ENCODE measurements at places on chromosomes 5 and 9.

DNA sequence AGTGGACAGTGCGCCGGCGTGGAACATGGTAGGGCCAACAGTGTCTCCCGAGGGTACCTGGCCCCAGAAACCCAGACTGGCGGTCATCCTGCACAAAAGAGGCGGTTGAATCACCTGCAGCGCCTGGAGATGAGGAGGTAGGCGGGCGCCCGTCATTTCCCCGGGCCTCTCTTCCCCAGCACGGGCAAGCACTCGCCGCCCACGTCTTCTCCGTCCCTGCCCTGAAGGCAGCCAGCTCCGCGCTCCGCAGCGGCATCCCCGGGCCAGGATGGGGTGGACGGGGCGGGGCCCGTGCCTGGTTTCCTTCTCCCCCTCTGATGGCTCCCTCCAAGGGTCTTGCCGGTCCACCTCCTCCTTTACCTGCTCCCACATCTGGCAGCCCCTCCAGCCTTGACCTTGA, 27.1 kb upstream of the N4BP3 start:
- no peak for DNase-seq

DNA sequence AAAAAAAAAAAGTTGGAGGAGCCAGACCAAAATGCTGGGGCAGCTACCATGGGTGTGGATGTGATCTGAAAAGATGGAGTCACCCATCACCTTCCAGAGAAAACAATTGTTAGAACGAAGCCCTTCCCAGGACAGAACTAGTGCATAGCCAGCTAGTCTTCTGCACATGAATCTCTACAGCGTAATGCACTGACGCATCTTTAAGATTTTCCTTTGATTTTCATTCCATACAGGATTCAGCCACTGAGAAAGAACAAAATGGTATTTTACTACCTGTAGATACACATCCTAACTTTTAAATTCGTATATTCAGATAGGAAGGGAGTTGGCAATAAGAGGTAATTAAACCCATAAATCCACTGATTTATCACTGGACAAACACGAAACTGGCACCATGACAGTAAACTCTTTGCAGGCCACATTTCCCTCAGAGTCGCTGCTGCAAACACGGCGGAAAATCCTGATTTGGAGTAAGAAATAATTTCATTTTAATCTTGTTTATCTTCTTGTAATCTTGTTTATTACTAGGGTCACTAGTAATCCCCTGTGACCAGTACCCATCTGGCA, 206.6 kb downstream of the SPOCK1 start:
- no peak for DNase-seq

GRCh38 chr5:61069150-61069549, 93.1 kb downstream of the SMIM15 start:
- DNase-seq, result no peak

GRCh38 chr9:86201474-86202337, 57.8 kb downstream of the C9orf153 start:
- DNase-seq, result no peak

DNA sequence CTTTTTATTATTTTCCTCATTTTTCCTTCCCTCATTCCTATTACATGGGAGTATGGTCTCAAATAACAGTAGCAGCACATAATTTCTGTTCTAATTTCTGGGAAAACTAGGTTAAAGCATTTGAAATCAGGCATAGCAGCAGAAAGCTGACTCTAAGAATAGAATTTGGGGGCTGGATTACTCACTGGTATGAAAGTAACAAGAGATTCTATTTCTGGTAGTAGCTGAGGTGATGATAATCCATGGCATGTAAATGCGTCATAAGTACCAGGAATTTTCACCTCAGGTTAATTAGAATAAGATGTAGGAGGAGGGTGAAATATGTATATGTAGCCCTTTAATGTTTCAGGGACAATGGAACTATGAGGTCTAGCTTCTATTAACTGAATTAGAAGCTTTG, 662.0 kb downstream of the PTPRD start:
- no peak for DNase-seq

DNA sequence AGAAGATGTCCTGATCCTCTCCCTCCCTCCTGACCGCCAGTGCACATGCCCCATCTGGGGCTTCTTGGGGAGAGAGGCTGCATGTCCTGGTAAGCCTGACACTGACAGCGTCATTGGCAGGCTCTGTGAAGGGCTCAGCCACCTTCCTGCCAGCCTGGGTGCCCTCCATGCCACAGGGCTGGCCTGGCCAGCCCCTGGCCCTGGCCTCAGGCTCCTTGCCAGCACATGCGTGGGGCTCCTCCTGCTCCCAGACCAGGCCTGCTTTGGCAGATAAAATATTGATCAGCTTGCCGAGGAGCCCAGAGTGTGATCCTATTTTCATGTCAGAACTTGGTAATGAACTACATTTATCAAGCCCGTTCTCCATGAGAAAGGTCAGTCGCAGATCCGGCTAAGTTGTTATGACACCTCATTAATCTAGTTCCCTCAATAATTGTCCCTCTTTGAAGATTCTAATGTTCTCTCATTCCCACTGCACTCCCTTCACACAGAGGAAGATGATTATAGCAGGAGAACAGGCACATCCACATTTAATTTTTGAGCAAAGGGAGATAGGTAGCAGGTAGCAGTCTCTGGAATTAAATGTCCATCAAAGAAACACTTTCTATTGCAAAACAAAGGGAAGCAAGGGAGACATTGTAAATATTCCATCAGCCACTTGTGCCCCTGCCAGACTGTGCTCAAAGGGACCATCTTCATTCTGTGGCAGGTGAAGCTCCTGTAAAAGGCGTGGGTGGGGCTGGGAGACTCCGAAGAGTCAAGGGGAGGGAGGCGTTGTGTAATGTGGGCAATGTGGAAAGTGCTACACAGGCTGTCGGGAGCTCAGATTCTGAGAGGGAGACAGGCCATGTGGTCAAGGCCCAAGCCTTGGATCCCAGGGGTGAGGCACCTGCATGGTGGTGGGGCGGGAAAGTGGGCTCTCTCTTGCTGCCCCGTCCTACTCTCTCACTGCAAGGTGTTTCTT, 272.0 kb downstream of the HSPA4 start:
- no peak for DNase-seq

DNA sequence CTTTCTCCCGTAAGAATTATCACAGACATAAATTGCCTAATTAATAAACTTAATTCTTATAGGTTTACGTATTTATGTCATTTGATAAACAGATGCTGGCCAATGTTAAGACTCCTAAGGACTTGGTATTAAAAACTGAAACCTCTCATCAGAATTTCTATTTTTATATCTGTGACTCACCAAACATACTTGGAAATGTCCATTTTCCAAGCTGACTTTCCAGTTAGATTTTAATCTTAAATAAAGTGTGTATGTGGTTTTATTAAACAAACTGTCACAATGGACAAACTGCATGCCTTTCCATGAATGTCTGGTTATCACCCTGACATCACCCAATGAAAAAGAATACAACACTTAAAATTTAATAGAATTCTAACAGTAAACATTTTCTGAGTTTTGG, 12.6 kb upstream of the COL23A1 start:
- no peak for DNase-seq

- DNase-seq, result no peak
Measured at GRCh38 chr9:71485326-71485725, 283.0 kb downstream of the CEMIP2 start.

DNA sequence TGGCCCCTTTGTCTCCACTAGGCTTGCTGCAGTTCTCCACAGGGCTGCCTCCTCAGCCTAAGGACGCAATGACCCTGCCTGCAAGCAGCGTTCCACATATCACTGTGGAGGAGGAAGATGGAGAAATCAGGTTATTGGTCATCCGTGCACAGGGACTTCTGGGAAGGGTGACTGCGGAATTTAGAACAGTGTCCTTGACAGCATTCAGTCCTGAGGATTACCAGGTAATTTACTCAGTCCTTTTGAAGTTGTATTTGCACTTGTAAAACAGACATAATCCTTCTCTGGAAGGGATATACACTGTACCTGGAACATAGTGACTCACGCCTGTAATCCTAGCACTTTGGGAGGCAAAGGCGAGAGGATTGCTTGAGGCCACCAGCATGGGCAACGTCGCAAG, 116.6 kb downstream of the ADGRV1 start:
- no peak for DNase-seq

GRCh38 chr5:136047858-136048257, 19.1 kb downstream of the TGFBI start:
- no peak for DNase-seq

Measured in amniotic epithelial cell (primary cell).